ENCODE measurements at places on chromosomes 11 and 22. TPM values are rescaled to one million over a fixed set of nuclear protein-coding genes. Genes with fewer than 3 reads are reported as not detected.

DNA sequence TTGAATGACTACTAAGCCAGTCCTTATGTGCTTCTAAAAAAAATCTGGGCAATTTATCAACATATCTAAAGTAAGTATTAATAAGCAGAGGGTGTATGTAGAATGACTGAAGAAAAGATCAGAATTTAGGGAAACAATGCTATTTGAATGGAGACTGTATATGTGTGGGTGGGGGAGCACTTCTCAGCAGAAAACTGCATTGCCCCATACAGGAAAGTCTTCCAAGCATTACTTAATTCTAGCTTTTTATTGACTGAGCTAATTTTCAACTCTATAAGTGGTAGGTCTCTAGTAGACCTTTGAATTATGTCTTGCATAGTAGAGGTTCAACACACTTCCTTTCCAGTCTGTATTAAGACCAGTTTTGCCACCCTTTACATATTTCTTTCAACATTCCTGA is 41.7 kb downstream of the CASP12 start:
- no peak for DNase-seq

DNA sequence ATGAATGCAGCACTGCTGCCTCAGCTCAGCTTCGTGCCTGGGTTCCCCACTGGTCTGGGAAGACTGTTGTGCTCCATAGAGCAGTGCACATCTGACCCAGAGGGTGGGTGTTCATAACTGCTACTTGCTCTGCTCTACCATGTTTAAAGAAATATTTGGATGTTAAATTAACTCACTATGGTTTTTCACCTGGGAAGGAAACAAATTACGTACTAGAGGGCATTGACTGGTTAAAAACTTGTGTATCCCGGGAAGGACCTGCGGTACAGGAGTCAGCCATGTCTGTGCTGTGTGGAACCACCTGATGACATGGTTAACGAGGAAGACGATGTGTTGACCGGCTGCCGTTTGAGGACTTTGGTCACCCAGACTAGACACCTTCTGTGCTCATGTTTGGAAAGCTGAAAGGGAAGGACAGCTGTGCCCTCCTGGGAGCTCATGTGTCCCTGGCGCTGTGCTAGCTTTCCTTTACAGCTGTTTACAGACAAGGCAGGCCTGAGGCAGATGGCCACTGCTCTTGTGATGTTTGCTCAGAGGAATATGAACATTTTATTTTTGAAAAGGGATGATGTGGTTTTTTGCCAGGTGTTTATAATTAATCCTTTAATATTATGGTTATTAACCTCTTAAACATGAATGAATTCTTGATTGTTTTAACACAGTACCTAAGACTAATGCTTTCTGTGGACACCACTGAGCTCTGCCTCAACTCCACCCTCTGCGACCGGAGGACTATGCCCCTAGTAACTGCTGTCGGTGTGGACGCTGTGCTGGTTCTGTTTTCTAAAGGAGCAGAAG is 14.3 kb upstream of the AIFM3 start:
- no peak for DNase-seq

DNA sequence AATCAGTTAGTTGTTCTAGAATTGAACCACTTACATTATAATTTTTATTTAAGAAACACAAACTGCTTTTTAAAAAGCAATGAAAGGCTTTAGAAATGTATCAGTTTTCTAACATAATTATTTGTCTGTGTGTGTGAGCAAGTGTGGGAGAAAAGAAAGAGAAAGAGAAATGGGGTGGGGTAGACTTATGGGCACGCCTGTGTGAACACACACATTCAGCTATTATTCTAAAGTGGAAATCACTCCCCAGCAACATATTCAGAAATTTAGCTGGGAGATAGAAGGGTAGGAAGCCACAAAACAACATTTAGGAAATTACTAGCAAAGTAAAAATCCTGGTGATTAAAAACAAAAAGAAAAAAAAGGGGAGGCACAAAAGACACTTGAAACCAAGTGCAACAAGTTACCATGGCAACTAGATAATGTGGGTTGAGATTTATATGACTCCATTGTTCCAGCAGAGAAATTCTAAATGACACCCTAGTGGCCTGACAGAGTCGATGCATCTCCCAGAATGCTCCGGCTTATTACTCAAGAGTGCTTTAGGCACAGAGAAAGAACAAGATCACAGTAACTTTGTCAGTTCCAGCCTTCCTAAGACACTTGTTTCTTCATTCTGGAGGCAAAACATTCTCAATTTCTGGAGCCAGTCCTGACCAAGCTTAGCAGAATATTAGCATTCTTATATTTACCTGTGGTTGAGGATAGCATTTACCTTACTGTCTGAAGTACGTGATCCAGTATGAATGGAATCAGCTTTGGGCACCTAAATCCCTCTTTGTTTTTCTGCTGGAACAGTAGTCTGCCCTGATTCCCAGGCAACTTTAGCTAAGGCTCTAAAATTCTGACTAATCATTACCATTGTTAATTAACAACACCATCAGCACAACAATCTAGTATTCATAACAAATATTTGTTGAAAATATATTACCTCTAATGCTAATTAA is 444.4 kb downstream of the DLG2 start:
- no peak for DNase-seq

- no peak for DNase-seq
These were observed 21.4 kb upstream of the RCN1 start for GRCh38 chr11:32069361-32070058.

GRCh38 chr11:76119032-76119431 is 87.3 kb downstream of the WNT11 start:
- DNase-seq: no peak

Gene MS4A1
- total RNA-seq: 0.22 TPM

Gene PRRG4
- total RNA-seq: 0.84 TPM

Gene SLN
- total RNA-seq: not detected

GRCh38 chr11:38416141-38416540 is 1818.1 kb upstream of the RAG2 start:
- DNase-seq: no peak

DNA sequence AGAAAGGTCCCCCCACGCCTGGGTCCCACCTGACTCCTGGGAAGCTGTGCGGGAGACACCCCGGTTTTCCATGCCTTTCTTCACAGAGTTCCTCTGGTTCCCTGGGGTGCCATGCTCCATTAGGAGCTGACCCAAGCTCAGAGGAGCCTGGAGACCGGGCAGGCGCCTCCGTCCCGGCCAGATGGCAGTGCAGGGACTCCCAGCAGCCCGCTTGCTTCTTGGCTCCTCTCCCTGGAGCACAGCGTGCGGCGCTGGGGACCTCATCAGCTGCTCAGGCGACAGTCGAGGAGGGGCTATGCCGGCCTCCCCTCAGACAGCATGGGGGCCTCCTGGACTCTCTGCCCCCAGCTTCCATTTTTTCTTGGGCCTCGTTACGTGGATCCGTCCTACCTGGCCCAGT is 13.1 kb upstream of the TTLL12 start:
- DNase-seq: no peak

DNA sequence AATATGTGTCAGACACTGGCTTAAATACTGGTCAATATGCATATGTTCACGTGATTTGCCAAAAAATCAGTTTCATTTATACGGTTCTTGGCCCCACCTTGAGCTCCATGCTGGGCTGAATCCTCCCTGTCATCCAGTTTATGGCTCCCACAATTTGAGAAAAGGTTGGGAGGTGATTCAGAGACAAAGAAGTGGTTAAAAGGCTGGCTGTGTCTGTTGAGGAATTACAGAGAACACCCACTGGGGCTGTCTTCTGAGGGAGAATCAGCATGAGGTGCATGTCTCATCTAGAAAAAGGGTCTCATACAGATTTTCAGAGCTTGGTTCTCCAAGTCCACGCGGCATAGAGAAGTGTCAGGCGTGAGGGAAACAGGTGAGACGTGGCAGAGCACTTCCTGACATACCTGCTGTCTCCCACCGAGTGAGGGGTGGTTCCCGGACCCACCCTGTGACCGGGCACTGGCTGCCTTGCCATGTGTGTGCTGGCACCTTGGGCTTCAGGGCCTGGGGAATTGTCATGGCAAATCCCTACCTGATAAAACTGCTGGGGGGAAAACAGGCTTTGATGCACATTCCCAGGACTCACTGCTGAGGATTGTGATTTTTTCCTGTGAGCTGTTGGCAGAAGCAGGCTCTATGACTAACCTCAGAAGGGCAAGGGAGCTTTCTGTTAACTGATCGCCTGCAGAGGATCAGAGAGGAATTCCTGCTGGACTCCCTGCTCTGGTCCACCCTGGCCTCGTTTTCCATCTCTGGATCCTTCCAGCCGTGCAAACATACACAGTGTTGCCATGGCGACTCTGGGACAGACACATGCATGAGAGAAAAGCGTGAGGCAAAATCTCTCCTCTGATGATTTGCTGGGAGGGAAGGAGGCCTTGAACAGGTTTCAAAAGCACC is 223.6 kb downstream of the ADAMTS15 start:
- DNase-seq: no peak

Gene CLDN5
- 151 TPM for total RNA-seq

- DNase-seq: no peak
These were observed 382.1 kb downstream of the MN1 start for GRCh38 chr22:27419473-27419872.

Gene FREY1
- total RNA-seq: 1.4 TPM

DNA sequence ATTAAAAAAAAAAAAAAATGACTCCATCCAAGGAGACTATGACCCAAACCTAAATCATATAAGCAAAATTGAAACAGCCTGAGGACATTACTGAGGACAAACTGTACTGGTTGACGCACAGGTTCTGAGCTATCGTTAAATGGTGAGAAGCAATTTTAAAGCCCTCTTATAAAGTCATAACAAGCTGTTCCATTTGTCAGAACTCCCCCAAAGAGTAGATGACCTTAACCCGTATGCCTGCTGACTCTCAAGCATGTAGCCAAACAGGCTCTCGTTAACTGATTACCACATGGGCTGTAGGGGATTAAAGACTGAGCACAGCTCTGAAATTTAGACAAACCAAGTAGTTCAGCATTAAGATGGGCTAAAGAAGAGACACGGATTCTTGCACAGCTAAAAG is 2.2 kb downstream of the CRYAB start:
- DNase-seq: no peak

Gene SCO2
- total RNA-seq: 9.6 TPM
